Keratinocyte (primary cell): ENCODE measurements at places on chromosomes 2 and 18.
A peak's percentile ranks its signal among the peaks of the same experiment; 100 is the strongest.

DNA sequence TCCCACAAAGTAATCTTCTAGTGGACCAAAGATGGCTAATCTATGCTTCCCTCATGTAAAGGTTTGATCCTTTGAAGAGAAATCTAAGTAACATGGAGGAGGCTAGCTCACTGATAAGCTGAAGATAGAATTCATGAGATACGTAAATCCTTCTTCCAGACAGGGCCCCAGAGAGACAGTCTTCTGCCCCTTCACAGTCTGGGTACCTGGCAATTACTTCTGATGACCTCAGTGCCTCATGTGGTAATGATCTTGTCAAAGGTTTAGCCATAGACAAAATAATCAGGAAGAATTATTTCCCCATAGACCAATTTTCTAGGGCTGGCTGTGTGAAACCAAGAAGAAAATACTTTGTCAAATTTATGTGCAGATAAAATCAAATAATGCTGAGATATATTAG lies 495.8 kb downstream of the METTL4 start:
- DNase-seq = no peak

- no peak for DNase-seq
These were observed 164.0 kb upstream of the MYO3B start for GRCh38 chr2:170013802-170014551.

- DNase-seq = no peak
These were observed 808.1 kb downstream of the DCC start for GRCh38 chr18:53148123-53148522.

GRCh38 chr2:120620025-120620793 lies 115.5 kb upstream of the GLI2 start:
- DNase-seq = peak; percentile 77

- no peak for DNase-seq
These were observed 60.2 kb downstream of the EHD3 start for GRCh38 chr2:31294196-31294595.

DNA sequence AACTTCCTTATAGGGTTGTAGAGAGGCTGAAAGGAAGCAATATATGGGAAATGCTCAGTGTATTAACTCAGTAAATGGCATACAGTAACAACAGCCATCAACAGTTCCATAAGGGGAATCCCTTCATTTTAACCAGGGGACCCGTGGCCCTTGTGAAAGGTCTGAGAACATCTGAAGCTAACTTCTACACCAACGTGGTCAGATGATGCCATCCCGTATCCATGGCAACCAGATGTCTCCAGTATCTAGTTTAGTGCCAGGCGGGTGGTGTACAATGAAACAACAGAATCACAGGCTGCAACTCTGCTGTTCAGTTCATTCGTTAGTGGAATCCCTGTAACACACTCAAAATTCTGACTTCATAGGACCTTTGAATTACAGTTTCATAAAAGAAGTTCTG lies 162.3 kb downstream of the TGIF1 start:
- no peak for DNase-seq

DNA sequence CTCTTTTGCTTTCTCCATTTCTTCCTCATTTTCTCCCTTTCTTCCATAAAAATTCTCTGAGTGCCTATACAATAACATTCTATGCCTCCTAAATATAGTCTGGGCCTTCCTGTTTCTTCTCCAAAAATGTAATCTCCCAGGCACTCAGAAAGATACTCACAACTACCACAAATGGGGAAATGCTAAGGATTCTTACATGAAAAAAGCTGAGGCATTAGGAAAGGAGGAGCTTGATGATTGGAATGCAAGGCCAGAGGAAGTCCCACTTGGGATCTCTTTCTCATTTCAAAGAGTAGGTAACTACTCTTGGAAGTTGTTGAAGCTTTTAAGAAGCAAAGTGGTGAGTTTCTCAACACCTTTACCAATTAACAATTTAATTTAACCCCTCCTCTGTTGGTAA lies 3.4 kb downstream of the VSNL1 start:
- DNase-seq = no peak

- DNase-seq = no peak
These were observed 14.0 kb upstream of the ITGAV start for GRCh38 chr2:186575856-186576255.

- DNase-seq = no peak
These were observed 23.4 kb downstream of the MBD5 start for GRCh38 chr2:148044322-148044721.

DNA sequence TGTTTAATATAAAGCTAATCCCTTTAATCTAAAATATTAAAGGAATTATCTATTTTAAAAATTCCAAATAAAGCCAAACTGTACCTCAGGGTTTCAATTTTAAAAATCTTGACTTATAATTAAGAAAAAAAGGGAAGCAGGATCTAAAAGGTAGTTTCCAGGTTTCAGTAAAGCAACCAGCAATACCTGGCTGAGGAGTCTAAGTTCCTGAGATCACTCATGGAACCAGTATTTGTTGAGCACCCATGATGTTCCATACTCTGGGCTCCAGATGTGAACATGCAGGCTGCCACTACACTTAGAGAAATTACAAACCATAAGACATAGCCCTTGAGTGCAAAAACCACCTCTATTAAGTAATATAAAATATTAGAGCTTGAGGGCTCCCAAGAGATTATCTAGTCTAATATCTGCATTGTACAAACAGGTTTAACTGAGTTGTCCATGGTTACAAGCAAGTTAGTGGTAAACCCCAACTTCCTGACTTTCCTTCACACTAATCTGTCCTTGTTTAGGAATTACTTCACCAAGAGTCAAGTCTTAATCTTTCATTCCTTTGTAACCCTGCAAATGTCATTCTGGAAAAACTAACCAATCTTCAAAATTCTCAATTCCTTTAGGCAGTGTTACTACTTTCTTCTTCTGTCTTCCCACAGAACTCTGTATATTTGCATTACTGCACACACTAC lies 49.2 kb downstream of the CLASP1 start:
- DNase-seq = no peak

- no peak for DNase-seq
These were observed 165.2 kb downstream of the DYSF start for GRCh38 chr2:71618327-71619113.

DNA sequence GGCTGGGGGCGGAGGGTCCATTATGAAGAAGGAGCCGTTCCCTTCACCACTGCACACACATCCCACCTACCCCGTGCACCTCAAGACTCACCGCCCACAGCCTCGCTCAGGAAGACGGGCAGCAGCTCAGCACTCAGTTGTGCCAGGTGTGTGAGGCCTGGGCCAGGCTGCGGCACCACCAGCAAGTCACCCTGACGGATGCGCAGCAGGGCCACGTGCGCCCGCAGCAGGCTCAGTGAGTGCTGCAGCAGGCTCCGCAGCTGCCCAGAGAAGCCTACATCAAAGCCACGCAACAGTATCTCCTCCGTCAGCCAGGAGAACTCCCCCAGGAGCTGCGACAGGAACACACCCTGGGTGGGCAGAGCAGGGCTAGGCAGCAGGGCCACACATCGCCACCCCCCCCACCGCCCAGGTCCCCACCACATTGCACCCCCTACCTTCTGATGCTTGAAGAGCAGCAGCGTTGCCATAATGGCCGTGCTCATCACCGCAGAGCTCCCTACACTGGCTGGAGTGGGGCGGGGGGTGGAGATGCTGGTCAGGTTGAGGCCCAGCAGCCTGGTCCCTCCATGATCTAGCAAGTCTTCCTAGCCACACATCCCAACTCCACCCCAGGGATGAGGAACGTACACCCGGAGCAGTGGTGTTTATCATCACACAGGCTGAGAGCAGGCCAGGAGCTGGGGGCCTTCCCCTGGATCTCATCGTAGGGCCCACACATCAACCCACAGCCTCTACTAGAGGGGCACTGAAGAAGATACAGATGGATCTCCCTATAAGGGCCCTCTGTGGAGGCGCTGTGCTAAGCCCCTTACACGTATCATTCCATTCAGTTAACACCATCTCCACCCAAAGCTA lies 10.2 kb downstream of the GPAT2 start:
- DNase-seq = no peak

- no peak for DNase-seq
These were observed 80.7 kb upstream of the RASGRP3 start for GRCh38 chr2:33395655-33396249.

DNA sequence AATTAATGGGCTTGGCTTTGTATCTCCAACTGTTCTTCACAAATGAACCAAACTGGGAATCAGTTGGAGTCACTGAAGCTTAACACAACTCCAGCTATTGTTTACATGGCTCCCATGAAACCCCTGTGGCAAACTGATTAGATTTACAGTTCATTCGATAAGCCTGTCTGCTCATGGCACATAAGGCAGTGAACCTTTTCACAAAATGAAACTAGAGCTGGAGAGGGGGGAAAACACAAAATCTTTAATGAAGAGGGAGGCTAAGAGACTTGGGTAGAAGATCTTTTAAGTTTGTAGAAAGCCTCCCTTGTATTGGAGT lies 11.6 kb upstream of the ITGA6 start:
- DNase-seq = no peak

GRCh38 chr2:230877759-230878598 lies 13.2 kb downstream of the ITM2C start:
- DNase-seq = no peak

DNA sequence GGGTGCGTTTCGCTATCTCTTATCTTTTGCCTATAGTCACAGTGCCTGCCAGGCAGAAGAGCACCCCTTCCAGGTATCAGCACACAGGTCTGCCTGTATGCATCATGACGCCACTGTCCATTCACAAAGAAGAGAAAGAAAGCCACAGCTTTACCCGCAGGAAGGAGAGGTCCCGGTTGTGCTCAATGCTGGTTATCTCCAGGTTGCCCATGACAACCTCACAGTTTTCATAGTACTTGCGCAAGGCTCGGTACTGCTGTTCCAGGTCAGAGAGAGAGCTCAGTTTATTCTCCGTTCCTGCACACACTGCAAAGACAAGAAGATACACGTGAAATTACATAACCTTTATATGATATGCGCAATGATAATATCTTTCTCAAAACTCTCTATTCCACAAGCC lies 414.0 kb downstream of the ERBB4 start:
- no peak for DNase-seq

DNA sequence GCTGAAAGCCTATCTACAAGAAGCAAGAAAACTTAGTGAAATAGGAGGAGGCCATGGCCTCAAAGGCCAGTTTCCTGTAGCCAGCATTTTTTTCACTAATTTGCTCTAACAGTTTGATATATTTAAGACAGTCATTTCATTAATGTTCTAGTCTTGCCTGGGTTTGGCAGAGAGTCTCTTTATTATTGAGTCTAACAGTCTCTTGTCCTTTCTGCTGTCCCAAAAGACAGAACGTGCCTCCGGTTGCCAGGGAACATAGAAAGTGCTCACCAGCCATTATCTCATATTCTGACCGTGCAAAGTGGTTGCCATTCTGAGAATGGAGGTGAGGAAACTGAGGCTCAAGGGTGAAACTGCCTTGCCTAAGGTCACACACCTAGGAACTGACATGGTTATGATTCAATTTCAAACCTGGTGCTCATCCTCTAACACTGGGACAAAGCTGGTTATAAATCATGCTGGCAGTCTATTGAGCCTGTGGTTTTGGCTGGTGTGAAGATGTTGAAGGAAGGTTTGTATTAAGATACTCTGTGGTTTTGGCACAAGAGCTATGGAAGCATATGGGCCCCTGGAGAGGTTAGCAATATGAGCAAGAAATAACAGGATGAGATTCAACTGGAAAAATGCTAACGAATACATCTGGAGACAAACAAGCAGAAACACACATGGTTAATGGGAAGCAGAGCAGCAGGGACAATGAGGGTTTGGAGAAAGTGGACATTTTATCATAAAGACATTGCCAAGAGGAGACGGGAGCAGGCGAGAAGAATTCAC lies 903.3 kb upstream of the KLHL29 start:
- DNase-seq = no peak

DNA sequence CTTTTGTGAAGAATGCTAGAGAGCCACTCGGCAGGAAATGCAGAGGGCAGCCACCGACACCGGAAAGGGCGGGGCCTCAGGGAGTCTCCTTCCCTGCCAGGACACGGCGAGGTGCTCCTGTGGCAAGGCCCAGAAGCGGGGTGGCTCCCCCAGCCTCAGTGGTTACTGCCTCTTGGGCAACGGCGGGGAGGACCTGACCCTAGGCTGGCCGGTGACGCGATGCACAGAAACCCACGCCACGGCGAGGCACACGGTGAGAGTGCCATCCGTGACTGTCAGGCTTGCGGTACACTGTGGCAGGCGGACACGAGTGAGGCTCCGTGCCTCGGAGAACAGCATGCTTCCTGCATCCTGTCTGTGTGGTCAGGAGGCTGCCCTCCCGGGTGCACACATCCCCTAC lies 47.8 kb downstream of the ZAP70 start:
- DNase-seq = no peak

GRCh38 chr2:28618221-28619141 lies 122.6 kb downstream of the PLB1 start:
- DNase-seq = no peak

GRCh38 chr2:237674731-237675276 lies 47.4 kb downstream of the LRRFIP1 start:
- DNase-seq = no peak

DNA sequence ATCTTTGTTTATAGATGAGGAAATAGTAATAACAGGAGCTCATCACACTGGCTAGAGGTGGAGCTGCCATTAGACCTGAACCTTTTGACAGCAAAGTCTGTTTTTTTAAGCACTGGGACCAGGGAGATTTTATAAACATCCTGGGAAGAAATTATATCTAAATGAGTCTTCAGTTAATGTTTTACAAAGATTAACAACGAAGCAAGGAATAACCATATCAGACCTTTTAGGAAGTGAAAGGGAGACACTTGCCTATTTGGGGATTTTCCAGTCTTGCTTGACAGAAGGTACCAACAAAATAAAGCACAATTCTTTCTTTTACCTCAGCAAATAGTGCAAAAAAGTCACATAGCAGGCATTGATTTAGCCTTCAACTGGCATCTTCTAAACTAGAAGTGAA lies 777.0 kb downstream of the CPS1 start:
- no peak for DNase-seq

DNA sequence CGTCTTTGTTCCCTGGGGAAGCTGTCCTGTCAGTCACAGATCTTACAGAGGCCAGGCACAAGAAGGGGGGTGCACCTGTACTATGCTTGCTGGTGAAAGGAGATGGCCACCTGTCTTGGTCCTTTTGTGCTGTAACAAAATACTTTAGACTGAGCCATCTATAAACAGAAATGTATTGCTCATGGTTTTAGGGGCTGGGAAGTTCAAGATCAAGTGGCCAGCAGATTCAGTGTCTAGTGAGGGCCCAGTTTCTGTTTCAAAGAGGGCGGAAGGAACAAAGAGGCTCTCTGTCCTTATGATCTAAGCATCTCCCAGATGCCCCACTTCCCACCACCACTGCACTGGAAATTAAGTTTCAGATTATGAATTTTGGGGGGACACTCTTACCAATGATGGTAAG lies 35.5 kb upstream of the RPL37A start:
- no peak for DNase-seq

- DNase-seq = no peak
These were observed 89.0 kb downstream of the AAK1 start for GRCh38 chr2:69554568-69554967.
